ENCODE measurements at places on chromosomes 7 and 10.

DNA sequence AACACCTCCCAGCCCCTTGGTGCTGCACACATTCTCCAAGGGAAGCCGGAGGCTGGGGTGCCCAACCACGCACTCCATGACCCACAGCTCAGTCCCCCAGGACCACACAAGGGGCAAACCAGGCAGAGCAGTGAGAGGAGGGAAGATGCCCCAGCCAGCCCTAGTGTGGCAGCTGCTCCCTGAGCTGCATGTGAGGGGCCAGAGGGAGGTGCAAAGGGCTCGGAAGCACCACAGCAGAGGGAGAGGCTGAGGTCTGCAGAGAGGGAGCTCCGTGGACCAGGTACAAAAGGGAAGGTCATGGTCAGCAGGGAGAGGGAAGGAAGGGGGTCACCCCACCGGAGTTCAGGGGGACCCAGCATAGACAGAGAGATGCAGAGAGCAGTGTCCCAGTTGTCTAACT, 1.5 kb upstream of the CALML5 start:
- DNase-seq, result no peak

DNA sequence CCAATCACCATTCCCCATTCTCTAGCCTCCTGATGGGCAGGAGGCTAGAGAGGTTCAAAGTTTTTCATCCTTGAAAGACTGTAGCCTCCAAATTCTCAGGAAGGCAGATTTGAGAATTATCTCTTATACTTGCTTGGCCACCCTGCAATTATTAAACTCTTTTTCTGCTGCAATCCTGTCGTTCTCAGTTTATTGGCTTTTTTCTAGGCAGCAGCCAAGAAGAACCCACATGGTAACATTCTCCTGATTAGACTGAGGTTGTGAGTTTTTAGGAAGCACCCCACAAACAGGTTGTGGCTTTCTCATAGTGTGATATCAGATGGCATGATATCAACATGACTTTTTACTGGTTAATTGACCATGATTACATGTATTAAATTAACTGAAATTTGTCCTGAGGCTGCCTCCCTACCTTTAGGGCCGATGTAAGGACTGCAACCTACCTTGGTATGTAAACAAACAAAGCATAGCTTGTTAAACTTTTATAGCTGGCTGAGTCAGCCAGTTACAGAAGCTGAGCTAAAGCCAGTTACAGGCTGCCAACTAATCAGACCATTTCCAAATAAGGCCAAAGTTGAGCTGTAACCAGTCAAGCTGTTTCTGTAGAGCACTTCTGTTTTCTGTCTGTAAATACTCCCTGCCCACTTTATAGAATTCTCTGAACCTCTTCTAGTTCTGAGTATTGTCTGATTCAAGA, 3.2 kb upstream of the ZNF248 start:
- DNase-seq, result no peak

GRCh38 chr10:62978482-62978881, 154.6 kb upstream of the NRBF2 start:
- DNase-seq, result no peak

- peak; percentile 39 for DNase-seq
Measured at GRCh38 chr7:29408841-29409243, 154.8 kb upstream of the PRR15 start.

DNA sequence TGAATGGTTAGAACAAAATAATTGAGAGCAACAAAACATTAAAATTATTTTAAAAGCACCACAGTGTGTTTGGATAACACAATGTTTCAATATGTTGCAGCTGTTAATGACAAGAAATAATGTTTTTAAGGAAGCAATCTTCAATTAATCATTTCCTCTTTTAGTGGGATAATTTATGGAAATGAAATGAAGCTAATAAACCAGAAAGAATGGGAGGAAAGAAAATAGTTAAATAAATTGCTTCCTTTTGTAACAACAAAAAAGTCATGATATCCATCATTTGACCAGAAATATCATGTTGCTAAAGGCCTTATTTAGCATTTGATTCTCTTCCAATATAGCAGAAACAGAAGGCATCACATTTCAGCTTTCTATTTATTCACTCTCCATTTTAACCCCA, 224.5 kb downstream of the SEMA3A start:
- DNase-seq, result no peak

DNA sequence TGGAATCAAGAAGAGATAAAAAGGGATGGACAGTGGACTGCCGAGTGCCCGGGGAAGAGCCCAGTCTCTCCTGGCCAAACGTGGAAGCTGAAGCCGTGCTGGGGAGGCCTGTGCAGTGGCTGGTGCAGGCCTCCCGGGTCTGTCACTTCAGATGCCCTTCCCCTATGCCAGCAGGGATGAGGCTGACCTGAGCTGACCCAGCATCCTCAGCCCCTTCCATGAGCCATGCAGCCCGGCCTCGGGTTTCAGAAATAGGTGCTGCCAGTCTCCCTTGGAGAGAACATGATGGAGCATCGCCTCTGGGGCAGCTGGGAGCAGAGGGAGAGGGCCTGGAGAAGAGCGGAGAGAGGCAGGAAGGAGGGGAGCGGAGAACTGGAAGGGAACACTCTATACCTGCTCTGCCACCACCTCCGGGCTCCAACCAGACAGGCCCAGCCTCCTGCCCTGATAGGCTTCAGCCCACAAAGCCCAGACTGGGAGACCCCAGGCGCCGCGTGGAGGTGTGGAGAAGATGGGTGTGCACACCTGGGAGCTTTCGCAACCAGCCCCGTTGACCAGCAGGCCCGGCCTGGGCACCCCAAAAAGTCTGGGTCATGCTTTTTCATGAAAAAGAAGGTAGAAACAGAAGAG, 68.6 kb upstream of the PPP2R2D start:
- no peak for DNase-seq

- DNase-seq, result no peak
Measured at GRCh38 chr10:131833013-131833412, 67.8 kb upstream of the PPP2R2D start.

DNA sequence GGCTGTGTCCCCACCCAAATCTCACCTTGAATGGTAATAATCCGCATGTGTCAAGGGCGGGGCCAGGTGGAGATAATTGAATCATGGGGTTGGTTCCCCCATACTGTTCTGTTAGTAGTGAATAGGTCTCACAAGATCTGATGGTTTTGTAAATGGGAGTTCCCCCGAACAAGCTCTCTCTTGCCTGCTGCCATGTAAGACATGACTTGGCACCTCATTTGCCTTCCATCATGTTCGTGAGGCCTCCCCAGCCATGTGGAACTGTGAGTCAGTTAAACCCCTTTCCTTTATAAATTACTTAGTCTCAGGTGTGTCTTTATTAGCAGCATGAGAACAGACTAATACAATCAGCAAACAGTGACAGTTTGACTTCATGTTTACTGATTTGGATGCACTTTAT, 14.6 kb upstream of the R3HCC1L start:
- no peak for DNase-seq

All from glomerular endothelial cell (primary cell).